Hematopoietic multipotent progenitor cell treated with erythropoietin and hydrocortisone succinate and interleukin-3 and kit ligand, for 15 days (in vitro differentiated cells): ENCODE measurements at places on chromosomes 1 and 21.

GRCh38 chr1:246629976-246630375, 63.7 kb downstream of the CNST start:
- DNase-seq = no peak

- DNase-seq = no peak
These were observed 1211.0 kb upstream of the ADGRL4 start for GRCh38 chr1:80217377-80217986.

DNA sequence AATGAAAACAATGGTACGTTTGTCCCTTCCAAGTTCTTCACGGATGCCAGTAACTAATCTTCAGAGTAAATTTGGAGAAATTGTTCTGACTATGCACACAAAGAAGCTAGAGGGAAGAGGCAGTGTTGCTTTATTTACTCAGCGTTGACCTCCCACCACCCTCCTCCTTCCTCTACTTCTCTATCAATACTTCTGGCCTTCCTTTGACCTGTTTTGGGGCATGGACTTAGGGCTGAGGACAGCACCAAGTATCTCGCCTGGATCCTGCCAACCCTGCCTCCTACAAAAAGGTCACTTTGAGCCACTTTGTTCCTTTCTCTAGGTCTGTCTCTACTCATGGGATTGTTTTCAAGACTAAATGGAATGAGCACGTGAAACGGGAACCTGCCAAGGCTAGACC, 282.6 kb downstream of the DSCAM start:
- no peak for DNase-seq

- DNase-seq = no peak
These were observed 41.1 kb downstream of the PROX1 start for GRCh38 chr1:214028649-214029406.

GRCh38 chr1:84434801-84435549, 36.7 kb downstream of the DNASE2B start:
- DNase-seq = no peak

GRCh38 chr1:88883156-88883555, 8.2 kb downstream of the GTF2B start:
- no peak for DNase-seq

DNA sequence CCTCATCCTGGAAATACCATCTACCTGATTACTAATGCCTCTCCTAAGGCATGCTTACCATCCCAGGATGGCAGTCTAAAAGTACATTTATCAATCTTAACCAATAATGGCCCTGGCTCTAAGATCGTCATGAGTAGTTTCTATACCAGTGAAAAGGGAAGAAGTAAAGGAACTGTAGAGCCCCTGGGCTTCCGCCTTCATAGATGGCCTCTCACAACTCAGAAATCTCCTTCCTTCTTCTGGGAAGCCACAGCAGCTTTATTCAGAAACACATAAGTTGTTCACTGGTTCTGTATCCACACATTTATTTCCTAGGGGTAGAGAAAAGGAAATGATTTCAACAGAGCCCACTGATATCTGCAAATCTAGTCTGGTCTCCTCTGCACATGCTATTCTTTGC, 41.0 kb upstream of the CD5L start:
- DNase-seq = no peak

GRCh38 chr1:23807453-23807852, 6.9 kb upstream of the GALE start:
- no peak for DNase-seq

DNA sequence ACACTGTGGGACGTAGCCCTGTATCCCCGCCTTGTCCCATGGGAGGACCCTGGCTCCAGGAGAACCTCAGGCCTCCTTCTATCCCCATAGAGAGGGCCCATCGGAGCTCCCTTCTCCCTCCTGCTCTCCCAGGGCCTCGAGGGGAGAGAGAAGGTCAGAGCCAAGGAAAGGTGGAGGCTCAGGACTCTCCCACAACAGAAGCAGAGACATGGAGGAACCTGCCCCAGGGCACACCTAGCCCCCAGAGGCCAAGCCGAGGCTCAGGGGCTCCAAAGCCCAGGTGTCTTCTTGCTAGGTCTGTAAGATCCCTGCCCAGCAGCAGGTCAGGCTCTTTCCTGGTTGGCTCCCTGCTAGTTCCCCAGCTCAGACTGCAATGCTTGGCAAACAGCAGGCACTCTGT, 34.4 kb upstream of the ARF1 start:
- no peak for DNase-seq

- no peak for DNase-seq
These were observed 1.3 kb upstream of the IFNAR2 start for GRCh38 chr21:33228455-33228854.

GRCh38 chr1:31848381-31848897, 32.6 kb upstream of the SPOCD1 start:
- no peak for DNase-seq

DNA sequence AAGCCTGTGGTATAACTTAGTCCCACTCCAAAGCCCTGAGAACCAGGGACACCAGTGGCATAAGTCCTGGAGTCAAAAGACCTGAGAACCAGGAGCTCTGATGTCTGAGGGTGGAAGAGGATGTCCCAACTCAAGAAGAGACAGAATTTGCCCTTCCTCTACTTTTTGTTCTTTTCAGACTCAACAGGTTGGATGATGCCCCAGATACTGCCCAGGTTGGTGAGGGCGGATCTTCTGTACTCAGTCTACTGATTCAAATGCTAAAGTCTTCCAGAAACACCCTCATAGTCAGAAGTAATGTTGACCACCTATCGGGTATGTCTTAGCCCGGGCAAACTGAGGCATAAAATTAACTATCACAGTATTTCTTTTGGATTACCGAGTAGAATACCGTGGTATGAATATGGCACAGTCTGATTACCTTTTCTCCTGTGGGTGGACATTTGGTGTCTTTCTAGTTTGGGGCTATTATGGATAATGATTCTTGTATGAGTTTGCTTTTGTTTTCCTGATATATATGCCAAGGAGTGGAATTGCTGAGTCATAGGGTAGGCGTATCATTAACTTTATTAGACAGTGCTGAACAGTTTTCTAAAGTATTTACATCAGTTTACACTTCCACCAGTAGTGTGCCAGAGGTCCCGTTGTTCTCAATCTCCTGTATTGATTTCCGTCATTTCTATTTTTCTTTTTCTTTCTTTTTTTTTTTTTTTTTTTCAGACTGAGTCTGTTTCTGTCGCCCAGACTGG, 3.2 kb upstream of the CHAF1B start:
- DNase-seq = peak; percentile 38

GRCh38 chr1:170219163-170219562, 73.4 kb downstream of the NTMT2 start:
- no peak for DNase-seq

- DNase-seq = no peak
These were observed 23.3 kb downstream of the FCRL2 start for GRCh38 chr1:157753611-157754010.

DNA sequence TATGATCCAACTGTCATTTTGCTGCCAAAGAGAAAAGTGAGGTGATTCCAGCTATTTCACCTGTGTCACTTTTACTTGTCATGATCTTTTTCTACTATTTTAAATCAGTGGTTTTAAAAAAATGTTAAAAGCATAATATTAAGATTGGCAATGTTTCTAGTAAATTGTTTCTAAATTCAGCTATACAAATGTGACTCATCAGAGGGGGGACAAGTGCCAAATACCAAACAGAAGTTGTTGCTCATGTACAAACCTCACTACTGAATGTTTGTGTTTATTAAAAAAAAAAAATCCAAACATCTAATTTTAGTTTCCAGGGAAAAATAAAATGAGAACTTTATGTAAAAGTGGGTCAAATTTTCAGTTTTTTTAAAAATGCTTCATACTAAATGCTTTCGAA, 346.2 kb upstream of the SNX7 start:
- no peak for DNase-seq

DNA sequence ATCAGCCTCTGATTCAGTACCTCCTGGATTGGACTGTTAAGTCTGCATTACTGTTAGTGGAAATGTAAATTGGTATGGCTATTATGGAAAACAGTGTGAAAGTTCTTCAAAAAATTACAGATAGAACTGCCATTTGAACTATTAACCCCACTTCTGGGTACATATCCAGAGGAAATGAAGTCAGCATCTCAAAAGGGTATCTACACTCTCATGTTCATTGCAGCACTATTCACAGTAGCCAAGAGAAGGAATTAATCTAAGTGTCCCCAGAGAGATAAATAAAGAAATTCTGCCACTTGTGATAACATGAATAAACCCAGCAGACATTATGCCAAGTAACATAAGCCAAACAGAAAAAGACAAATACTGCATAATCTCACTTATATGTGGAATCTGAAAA, 676.0 kb downstream of the PLA2G4A start:
- no peak for DNase-seq

DNA sequence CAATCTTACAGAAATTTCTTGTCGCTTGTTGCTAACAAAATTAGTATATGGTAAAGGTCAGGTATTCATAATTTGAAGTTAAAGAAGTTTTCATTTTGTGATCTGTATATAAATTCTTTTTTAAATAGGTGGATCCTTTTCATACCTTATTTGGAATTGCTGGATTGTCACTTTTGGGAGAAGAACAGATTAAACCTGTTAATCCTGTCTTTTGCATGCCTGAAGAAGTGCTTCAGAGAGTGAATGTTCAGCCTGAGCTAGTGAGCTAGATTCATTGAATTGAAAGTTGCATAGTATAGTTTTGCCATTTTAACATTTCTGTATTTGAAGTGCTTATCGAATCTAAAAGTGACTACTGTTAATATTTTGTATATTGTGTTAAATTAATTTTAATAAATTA, 2.3 kb upstream of the MSH4 start:
- no peak for DNase-seq

DNA sequence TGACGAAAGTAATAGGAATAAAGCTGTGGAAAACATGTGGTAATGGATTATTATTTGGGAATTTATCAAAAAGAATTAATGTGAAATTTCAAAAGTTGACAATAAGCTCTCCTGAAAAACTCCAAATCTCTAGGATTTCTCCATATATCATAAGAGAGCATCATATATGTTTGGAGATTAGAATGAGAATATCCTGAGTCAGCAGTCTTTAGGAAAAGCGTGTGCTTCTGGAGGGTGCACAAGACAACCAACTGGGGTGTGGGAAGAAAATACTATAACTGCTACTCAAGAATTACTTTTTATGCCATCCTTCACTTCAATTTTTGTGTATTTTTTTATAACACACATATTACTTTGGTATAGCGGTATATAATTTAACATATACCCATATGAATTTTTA, 19.7 kb downstream of the ELK4 start:
- no peak for DNase-seq
